ENCODE measurements at places on chromosomes 16 and 17. TPM values are rescaled to one million over a fixed set of nuclear protein-coding genes. Genes with fewer than 3 reads are reported as not detected.

The CMTM3 gene
- 28.0 TPM for total RNA-seq

The CA4 gene
- 11.4 TPM for total RNA-seq

The CD300LB gene
- not detected for total RNA-seq

The KRTAP3-1 gene
- 1.7 TPM for total RNA-seq

The HAGH gene
- 32.0 TPM for total RNA-seq

The CACNG1 gene
- 0.24 TPM for total RNA-seq

The TNFRSF17 gene
- not detected for total RNA-seq

DNA sequence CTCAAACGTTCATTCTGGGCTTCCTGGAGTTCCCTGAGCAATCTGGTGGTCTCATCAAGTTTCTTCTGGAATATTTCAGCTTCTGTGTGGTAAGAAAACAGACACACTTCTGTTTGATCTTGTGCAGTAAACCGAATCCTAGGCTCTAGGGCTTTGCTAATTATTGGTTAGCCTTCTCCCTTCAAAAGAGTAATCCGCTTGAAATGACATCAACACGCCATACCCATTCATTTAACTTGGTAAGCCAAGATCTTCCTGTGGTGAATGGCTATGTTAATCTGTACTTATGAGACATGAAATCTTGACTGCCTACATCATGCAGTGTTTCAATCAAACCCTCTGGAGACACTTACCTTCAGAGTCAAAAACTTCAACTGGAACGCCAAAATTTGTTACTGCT is 48.5 kb downstream of the BRD7 start:
- no peak for DNase-seq

- no peak for DNase-seq
Observed at GRCh38 chr16:65494609-65495008, 372.7 kb upstream of the CDH11 start.

GRCh38 chr16:82544378-82545160 is 82.2 kb upstream of the CDH13 start:
- DNase-seq, result no peak

DNA sequence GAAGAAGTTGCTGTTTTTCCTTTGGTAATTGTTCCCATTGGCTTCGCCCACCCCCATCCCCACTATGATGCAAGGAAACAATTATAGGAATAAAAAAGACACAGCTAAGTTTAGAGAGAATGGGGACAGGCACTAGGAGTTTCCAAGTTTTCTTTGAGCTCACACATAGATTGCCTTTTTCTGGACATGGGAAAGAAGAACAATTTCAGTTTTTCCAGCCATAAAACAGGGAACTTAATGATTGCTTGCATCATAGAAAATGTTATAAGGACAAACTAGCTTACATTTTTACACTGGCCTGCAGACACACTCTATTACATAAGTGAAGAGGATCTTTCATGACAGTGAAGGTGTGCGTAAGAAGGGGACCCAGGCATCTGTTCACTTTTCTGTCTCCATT is 142.3 kb upstream of the ZFHX3 start:
- no peak for DNase-seq

DNA sequence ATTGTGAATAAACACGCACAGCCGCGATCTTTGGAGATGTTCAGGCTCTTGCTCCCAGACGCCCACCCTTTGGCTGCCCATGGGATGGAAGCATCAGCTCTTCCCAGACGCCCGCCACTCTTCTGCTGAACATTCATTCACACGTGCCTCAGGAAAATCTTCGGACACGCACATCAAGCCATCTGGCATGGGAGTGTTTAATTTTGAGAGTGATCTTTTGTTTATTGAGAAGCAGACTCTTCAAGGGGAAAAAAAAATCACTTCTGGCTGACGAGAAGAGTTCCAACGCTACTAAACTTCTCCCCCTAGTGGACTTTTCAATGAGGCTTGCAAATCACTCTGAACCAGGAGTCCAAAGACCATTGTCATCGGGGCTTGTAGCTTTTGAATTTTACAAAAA is 62.0 kb upstream of the NUDT7 start:
- no peak for DNase-seq

DNA sequence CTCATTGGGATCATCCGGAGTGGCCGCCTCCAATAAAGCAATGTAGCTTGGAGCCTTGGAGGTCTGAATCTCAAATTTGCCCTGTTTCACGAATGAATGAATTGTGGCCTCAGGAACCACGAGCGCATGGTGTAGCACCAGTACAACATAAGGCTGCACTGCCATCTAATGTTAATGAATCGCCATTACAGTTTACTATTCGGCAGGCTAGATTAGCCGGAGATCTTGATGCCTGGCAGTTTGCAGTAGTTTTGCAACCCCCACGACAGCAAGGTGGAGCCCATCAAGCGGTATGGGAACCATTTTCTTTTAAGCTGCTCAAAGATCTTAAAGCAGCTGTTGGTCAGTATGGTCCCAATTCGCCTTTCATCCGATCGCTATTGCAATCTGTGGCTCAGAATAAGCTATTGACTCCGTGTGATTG is 18.8 kb downstream of the ALOX15B start:
- peak; percentile 68 for DNase-seq

- no peak for DNase-seq
Observed at GRCh38 chr17:72119873-72120641, 763 bp upstream of the SOX9 start.

GRCh38 chr16:47519546-47519945 is 58.4 kb downstream of the PHKB start:
- DNase-seq, result no peak

DNA sequence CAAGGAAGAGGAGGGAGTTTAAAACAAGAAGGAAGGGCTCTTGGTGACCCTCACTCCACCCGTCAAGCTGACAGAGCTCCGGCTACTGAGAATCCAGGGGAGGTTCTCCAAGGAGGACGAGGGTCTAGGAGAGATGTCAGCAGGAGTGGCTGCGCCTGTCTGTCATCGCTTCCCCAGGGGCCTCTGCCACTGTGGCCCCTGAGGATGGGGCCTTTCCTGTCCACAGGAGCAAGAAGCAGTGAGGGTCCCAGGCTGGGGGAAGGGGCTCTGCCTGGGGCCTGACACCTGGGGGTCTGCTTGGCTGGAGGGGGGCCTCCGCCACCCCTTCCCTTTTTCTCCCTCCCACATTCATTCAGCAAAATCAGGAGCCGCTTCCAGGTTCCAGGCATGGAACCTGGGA is 66.5 kb upstream of the TNRC6C start:
- no peak for DNase-seq

DNA sequence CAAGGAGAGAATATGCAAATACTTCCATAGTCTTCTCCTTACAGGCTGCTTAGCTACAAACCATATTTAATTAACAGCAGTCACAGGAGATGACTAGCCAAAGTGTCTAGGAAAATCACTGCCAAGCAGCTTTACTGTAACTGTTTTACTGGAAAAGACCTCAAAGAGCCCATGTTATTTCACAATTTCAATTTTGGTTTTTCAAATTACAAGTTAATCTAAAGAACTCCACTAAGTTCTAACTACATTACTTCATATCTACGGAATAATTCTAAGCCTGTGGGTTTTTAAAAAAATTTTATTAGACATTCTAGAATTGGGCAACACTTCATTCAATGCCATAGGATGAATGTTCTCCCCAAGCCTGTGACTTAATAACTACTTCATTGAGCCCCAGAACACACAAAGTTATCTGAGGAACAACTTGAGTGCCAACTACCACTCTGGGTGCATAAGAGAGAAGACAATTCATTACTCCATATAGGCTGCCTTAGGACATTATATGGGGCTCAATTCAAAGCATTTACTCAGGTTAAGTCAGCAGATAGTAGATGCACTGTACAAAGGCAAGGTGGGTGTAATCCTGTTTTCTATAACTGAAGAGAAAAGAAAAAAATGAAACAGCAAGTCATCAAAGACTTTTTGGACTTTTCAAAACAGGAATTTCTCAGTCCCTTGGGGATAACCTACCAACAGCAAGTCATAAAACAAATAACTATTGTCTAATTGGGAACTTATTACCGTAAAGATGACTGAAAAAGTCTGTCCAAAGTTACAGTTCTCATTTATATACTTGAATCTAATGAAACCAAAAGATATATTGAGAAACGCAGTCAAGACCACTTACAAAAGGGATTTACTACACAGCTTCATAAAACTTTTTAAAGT is 33.0 kb downstream of the STAT3 start:
- no peak for DNase-seq

DNA sequence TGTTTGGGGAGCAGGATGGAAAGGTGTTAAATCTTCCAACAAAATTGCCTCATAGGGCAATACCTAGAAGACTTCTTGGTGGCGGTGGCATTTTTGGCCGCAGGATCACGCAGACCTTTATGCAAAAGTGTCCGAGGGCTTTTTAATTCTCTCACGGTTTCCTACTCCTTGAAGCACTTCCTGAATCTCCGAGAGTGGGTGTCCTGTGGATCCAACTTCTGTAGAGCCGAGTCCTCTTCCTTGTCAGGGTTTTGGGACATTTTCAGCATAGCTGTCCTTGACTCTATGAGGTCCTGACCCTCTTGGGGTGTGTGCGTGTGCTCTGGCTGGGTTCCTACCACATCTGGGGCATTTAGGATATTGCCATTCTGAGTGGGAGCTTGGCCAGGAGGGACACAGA is 31.7 kb downstream of the IL21R start:
- DNase-seq, result no peak

GRCh38 chr17:14329900-14330491 is 29.1 kb downstream of the HS3ST3B1 start:
- DNase-seq, result no peak

DNA sequence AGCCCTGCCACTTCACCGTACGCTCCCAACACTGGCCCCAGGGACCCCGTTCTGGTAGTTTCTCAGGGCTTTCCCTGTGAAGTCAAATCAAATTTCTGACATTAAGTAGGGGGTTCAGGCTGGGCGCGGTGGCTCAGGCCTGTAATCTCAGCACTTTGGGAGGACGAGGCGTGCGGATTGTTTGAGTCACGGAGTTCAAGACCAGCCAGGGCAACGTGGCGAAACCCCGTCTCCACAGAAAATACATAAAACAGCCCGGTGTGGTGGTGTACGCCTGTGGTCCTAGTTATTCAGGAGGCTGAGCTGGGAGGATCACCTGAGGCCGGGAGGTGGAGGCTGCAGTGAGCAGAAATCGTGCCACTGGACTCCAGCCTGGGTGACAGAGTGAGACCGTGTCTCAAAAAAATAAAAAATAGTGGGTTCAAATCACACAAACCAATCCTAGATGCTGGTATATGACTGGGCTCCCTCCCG is 632 bp downstream of the CYBC1 start:
- DNase-seq, result no peak
